Activated CD4-positive, alpha-beta T cell treated with anti-CD3 and anti-CD28 coated beads, Interleukin-2, amount 50 U/mL, for 1 hour (primary cell): ENCODE measurements at places on chromosomes 7 and 10.
A peak's percentile ranks its signal among the peaks of the same experiment; 100 is the strongest.

GRCh38 chr7:81791568-81792518 lies 22.0 kb upstream of the HGF start:
- no peak for DNase-seq

DNA sequence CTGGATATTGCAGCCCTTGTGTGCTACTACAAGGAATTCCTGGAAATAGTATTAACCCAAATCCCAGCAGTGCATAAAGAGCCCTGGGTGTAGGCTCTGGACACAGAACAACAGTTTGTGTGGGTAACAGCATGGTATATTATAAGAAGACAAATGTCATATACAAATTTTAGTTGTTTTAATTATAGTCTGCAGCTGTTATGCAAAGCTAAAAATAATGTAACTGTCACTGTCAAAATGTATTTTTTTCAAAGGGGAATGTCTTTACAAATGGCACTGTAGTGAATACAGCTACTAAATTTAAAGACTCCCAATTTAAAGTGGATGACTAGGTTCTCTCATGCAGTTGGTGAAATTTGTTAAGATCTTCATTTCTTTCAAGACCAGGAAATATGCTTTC lies 339.0 kb downstream of the GPR37 start:
- DNase-seq: no peak

DNA sequence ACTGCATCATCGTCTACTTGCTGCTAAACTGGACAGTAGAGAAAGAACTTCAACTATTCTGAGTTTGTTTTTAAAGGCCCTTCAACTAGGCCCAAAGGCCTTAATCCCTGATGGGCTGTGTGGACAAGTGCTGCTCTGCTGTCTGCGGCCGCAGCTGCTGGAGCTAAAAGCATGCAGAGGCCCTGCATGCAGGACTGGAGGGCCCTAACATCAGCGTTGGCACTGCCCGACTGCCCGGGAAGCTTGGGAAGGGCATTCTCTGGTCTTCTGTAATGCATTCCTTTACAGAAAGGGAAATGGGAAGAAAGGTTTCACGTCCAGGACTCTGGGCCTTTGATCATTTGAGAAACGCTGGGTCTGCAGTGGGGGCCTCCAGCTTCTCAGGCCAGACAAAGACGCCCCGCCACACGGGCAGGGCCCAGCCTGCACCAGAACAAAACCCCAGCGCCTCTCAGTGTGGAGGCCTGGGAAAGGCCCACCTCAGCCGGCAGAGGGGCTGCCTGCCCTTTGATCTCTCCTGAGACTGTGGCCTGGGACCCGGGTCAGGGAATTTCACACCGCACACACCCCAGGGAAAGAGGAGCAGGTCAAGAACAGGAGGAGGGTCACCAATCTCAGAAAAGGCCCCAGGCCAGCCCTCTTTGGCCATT lies 229.3 kb downstream of the DNAJB6 start:
- no peak for DNase-seq

- DNase-seq: peak; percentile 4
These were observed 4.4 kb upstream of the CCL26 start for GRCh38 chr7:75776295-75776971.

DNA sequence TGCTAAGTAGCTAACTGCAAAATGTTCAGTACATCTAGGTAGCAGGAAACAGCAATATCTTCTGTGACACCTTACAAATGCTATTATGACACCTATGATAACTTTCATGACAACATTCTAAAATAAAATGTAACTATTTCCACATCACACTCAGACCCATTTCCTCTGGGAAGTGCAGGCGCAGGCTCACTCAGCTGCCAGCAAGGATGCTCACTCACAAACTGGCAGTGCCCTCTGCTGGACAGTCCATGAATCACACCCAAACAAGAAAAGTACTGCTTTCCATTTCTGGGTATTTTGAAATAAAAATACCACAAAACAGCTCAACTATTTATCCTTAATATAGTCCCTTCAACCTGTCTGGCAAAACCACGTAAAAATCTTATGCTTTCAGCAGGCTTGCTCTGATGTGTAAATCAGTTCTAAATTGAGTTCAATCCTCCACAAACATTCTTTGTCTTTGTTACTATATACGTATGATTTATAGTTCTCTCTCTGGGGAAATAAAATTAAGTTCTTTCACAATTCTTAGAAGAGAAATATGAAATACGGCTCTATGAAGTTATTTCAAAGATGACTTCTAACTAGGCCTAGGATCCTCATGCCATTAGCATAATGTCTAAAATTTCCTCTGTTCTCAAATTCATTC lies 176.6 kb downstream of the PARD3 start:
- DNase-seq: peak; percentile 64

- no peak for DNase-seq
These were observed 30.3 kb downstream of the CACNA2D1 start for GRCh38 chr7:82413237-82413636.

DNA sequence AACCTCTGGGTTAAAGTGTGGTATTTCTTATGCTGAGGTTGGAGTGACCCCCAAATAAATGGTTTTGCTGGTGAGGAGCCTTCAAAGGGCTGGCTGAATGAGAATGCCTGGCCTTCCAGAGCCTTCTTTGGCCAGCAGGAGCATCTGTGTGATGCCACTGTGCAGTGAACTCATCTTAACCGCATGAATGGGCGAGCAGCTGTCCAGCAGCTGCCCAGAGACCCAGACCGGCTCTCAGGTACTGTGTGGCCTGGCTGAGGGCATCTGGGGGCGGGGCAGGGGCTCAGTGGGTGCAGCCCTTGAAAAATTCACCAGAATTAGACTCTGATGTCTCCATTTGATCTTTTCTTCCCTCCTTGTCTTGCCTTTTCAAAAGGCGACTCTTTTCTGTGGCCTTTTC lies 59.0 kb downstream of the SYPL1 start:
- DNase-seq: no peak

DNA sequence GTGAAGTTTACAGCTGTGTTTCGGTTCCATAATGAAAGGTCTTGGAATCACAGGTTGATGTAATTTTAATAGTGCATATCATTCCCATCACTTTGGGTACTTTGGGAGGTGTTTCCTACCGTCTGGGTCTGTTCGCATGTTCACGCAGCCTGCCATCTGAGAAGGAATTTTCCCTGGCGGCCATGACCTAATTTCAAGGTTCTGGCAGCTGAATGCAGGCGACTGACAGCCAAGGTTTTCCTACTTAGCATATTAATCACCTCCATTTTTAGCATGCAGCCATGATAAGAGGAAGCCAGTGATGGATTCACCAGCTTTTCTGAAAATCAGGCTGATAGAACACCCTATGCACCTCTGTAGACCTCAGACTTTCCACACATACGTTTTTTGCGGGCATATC lies 319.1 kb upstream of the TMEM229A start:
- no peak for DNase-seq

GRCh38 chr7:94265456-94265855 lies 129.2 kb upstream of the COL1A2 start:
- no peak for DNase-seq

DNA sequence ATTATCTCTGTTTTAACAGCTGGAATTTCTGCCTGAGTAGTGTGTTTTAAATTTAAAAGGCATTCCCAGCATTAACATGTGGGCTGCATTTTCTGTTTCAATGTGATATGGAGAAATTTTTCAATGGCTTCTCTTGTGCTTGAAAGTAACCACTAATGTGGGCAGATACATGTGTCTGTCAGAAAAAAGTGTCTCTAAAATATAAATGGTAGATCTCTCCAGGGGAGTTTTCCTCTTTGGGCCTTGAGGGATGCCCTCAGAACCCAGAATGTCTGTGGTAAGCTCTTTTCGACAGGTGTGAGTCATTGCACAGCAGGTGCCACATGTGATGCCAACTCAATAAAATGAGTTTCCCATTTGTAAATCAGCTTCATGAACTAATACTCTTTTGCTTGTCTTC lies 221.1 kb downstream of the SEMA3E start:
- no peak for DNase-seq

DNA sequence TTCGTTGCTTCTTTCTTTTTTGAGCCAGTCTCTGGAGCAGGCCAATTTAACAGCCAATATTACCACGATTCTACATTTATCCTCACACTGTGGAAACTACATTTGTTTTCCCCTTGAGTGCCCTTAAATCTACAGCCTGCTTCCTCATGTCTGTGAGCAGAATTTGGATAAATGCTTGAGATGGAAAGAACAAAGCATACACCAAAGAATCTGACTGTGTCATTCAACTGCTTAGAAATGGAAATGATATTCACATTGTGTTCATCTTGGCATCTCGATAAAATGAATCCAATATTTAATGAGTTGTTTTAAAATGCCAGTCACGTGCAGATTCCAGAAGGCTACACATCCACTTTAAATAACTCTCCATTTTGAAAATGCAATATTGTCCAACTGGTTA lies 41.0 kb upstream of the GSDME start:
- DNase-seq: no peak

DNA sequence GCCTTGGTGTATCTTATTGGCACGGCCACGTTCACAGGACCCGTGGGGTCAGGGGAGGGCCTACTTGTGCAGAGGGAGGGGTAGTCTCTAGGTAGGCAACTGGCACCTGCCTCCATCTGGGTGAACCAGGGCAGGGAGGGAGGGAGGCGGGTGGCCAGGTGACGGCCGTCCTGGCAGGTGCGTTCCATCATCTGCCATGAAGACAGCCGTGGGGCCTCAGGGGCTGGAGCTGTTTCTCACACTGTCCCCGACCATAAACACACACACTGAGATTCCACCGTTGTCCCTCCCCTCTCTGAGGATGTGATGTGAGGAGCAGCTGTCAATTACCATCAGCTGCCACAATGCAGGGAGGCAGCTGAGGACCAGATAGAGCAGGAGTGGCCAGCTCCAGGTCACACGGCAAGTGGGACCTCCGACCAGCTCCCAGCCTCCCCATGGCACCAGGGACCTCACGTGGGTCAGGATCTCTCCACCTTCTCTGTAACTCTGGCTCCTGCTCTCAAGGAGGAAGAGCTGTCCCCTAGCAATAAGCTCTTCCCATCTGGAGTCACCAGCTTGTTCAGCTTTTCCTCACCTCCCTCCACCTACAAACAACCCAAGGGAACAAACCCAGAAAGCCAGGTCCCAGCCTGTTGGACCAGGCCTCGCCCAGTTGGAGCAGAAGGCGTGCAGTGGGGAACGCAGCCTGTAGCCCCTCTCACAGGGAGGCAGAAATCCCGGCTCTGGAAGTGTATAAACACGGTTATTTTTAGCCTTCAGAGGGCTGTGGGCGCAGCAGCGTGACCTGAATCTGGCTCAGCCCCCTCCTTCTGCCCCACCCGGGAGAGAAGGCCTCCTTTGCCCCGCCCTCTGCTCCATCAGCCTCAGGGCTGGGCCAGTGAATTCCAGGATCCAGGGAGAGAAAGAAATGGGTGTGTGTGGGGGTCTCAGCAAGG lies 33.1 kb downstream of the ZMIZ1 start:
- no peak for DNase-seq

DNA sequence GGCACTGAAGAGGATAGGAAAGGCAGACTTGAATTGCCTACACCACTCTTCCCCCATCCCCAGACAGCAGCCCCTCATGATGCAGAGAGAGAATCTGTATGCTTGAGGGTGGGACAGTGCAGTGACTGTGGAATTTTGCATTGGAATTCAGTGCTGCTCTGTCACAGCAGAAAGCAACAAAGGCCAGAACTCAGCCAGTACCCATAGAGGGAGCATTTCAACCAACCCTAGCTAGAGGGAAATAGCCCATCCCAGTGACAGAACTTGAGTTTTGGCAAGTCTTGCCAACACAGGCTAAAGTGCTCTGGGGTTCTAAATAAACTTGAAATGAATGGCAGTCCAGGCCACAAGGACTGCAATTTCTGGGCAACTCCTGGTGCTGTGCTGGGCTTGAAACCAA lies 80.4 kb downstream of the TES start:
- DNase-seq: no peak

DNA sequence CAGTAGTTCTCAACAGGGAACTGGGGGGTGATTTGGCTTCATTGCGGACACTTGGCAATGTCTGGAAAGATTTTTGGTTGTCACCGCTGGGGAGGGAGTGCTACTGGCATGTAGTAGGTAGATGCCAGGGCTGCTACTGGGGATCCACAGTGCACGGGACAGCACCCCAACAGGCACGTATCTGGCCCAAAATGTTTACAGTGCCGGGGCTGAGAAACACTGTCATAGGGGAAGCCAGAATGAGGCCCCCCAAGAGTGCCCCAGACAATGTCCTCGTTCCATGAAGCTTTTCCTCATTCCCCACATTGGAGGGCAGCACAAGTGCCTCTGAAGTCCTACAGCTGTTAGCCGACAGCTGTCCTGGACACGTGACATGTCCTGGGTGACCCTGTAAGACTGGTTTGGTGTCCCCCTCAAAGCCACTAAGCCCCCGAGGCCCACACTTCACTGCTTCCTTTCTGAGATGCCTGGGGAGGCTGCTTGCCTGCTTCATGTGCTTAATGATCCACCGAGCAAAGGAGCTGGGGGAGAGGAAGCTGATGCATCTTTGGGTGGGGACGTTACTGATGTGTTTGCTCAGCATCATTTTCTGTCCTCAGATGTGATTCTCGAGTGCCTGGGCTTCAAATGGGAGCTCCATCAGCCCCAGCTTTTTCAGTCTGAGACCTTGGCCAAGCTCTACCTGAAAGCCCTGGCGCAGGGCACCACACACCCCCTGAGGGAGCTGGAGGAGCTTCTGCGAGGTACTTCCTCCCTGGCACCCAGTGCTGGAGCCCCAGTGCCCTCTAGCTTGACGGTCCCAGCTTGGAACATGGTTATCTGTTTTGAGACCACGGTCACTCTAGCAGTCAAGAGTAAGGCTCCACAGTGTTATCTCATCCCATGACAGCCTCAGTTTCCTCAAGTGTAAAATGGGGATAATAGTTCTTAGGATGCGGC lies 14.7 kb downstream of the BTBD16 start:
- DNase-seq: no peak

DNA sequence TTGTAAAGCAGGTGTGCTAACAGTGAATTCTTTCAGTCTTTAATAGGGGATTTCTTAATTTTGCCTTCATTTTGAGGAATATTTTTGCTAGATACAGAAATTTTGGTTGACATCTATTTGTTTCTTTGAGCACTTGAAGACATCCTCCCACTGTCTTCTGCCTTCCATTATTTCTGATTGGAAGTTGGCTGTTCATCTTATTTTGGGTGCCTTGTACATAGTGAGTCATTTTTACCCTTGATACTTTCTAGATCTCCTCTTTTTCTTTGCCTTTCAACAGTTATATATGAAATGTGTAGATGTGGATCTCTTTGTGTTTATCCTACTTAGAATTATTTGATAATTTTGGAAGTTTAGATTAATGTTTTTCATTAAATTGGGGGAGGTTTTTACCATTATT lies 631.0 kb downstream of the AUTS2 start:
- no peak for DNase-seq

DNA sequence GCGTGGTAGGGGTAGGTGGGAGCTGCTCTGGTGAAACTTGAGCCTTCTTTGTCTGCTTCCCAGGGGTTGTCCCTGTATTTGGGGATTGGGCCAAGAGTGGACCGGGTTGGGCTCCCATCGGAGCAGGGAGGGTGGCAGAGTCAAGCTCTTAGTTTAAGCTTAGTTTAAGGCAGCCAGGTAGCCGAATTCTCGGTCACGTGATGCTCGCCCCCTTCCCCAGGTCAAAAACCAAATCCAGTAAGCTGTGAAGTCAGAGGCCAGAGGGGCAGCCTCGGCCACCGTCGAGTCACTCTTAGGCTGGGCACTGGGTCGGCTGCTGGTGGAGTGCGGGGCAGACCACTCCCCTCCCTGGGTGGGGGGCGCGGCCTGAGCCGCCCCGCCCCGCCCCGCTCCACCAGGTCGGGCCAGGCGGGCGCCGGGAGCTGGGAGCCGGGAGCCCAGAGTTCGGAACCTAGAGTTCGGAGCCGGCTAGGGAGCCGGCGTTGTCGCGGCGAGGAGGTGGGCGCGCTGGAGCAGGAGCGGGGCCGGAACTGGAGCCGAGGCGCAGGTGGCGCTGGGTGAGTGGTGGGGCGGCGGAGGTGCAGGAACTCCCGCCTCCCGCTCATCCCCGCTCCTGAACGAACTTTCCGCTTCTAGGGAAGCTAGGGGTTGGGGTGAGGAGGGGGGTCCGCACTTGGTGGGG lies 2.8 kb upstream of the LZTS2 start:
- DNase-seq: peak; percentile 25

- no peak for DNase-seq
These were observed 100.2 kb downstream of the GPR85 start for GRCh38 chr7:112986256-112987031.
